ENCODE measurements at places on chromosomes 4 and X.

- no peak for DNase-seq
These were observed at the start of gene NSUN7 for GRCh38 chr4:40749717-40750460. TSS of gene NSUN7 (plus strand) at chr4:40749955. CDS start at chr4:40750694, 739 bp downstream.

DNA sequence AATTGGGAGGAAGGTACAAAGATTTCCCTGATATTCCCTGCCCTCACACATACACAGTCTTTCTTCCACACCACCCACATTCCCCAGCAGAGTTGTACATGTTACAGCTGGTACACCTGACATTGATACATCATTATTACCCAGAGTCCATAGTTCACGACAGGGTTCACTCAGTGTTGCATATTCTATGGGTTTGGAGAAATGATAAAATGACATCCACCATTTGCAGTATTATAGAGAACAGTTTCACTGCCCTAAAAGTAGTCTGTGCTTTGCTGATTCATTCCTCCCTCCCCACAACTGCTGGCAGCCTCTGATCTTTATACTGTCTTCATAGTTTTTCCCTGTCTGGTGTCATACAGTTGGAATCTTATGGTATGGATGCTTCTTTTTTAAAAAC, 15.0 kb downstream of the AGA start:
- no peak for DNase-seq

DNA sequence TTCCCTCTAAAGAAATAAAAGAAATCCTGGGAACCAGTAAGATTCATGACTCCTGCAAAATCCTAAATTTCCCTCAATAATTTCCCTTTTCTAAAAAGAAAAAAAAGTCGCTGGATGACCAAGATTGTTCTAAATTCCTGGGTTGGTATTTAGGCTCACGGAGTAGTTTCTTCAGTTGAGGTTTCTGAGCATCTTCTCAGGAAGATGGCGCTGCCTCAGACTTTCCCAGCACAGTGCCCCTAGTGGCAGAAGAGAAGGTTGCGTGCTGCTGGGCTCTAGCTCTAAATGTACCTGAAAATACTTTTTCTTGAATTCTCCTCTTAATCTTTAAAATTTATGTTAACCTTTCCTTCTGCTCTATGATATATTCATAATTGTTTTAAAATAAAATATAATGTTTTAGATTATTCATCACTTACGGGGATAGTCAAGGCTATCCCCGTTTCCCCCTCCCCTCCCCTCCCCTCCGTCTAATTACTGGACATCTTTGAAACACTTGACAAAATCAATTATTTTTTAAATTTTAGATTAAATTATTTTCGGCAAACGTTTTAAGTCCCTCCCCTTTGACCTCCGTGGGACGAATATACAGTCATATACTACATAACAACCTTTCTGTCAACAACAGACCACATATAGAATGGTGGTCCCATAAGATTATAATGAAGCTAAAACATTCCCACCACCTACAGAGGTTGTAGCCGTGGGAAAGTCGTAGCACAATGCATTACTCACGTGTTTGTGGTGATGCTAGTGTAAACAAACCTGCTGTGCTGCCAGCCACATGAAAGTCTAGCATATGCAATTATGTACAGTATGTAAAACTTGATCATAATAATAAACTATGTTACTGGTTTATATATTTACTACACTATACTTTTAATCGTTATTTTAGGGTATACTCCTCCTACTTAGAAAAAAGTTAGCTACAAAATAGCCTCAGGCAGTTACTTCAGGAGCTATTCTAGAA, 41.0 kb upstream of the GATB start:
- DNase-seq: no peak

DNA sequence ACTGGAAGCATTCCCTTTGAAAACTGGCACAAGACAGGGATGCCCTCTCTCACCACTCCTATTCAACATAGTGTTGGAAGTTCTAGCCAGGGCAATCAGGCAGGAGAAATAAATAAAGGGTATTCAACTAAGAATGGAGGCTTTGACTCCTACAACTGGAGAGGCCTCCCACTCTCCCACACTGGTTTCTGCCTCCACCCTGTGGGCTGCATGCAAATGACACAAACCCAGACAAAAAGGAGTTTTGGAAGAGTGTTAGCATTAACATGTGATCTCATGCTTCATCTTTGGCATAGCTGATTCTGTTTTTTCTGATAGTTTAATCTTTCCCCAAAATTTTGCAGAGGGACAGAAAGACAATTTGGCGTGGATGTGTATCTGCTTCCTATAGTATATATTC, 80.8 kb upstream of the IQCM start:
- no peak for DNase-seq

DNA sequence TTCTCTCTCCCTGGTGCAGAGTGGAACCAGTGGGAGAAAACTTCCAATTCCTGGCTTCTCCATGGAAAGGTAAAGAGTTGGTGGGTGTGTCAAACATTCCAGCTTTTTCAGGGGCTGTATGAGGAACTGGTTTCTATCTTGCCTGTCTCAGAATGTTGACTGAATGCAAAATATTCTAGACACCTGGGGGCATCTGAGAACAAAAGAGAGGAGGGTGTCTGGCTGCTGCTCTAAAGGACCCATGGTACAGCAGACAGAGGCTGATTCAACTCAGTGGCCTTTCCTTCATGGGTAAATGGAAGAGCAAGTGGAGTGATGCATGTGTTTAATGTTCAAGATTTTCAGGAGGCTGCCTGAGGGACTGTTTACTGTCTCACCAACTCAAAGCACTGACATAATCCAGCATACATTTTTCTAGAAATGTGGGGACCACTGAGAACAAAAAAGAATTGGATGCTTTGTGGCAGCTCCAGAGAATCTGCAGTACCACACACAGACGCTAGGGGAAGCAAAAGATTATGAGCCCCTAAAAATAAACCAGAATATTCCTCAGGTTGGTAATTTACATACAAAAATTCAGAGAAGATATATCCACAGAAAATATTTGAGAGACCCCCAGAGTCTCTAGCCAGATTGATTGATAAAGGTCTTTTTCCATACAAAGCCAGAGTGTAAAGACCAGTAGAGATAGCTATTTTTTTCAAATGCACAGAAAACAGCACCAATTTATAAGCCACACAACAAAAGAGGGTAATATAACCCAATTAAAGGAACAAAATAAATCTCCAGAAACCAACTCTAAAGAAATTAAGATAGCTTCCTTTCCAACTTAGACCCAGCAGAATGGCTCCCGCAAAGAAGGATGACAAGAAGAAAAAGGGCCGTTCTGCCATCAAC, 48.0 kb upstream of the STARD8 start:
- no peak for DNase-seq

DNA sequence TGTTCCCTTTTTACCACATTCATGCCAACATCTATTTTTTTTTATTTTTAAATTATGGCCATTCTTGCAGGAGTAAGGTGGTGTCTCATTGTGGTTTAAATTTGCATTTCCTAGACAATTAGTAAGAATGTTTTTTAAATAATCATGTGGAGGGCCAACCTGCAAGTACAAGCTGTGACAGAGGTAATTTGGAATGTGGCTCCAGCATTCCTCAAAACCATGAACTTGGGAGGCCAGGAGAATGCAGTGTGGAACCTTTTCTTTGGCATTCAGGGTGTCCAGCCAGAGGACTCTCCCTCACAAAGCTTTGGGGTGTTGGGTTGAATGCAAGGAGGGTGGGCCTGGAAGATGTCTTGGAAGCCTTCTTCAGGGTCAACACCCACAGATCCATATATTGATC, 7.3 kb upstream of the TMEM185A start:
- DNase-seq: no peak

- DNase-seq: no peak
These were observed 362.2 kb downstream of the PDGFC start for GRCh38 chr4:156609421-156609820.

DNA sequence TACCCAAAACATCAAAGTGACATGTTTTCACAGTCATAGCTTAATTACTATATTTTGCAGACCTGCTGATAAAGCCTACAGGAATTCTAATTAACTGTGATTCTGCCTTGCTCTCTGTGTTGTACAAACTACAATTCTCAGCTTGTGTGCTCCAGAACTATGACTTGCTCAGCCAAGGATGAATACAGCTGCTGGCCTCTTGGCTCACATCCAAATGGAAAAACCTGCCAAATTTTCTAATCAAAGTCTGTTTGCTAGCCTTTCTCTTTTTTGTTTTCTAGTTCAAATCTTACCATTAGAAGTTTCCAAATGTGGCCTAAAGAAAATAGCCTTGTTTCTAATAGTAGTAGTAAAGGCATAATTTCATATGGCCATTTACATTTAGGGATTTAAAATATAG, 1176.8 kb downstream of the FAM133A start:
- no peak for DNase-seq

GRCh38 chr4:83503974-83504373, 19.1 kb upstream of the ABRAXAS1 start:
- DNase-seq: no peak

- DNase-seq: no peak
These were observed 277.9 kb downstream of the TRIML1 start for GRCh38 chr4:188417181-188417580.

- peak; percentile 36 for DNase-seq
These were observed 22.1 kb downstream of the PIR start for GRCh38 chrX:15471028-15471427.

- no peak for DNase-seq
These were observed 3.4 kb upstream of the CYBB start for GRCh38 chrX:37776283-37776986.

- no peak for DNase-seq
These were observed 65.7 kb upstream of the ARHGAP24 start for GRCh38 chr4:85409251-85409650.

DNA sequence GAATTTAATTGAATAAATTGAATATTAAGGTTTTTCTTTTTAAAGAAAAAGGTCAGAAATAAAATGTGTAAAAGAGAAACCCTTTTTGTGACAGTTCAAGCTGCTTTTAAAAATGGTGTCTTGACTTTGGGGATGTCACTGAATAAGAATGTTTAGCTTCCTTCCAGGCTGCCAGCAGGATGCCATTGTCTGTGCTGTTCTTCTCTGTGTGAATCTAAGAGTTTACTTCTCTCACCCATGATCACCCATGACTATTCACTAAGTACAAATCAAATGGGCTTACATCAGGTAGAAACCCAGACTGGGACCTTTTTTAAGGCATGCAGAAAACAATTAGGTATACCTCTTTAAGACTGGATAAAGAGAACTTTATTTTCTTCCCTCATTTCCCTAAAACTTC, 115.3 kb downstream of the DACH2 start:
- no peak for DNase-seq

DNA sequence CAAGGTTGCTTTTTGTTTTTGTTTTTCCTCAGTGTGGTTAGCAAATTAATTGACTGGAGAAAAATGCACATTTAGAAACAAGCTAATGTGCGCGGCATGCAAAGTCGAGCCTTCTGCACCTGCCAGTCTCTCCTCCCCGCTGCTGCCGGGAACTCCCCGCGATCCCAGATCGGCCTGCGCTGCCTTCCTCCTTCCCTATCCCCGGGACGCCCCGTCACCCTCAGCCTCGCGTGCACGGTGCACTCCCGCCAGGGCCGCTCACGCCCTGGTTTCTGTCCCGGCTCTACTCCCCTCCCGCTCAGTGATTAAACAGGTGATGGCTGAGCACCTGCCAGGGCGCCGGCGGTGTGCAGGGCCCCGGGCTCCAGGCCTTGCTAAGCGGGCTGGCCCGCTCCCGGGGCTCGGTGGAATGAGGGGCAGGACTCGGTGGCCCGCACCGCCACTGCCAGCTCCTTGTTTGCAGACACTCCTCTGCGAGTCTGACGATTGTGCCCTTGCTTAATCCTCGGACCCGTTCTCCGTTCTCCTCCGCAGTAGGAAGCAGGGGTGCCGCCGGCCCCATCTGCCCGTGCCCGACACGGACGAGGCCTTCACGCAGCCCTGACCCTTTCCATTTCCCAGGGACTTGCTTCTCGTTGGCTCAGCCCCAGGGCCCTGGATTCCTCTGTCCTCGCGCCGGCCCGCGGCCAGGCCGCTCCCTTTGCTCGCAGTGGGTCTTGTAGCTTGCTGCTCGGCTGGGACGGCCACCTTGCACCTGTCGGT, 143.4 kb downstream of the TRIML1 start:
- no peak for DNase-seq

GRCh38 chrX:3252744-3253143, 93.7 kb downstream of the MXRA5 start:
- DNase-seq: no peak

GRCh38 chr4:106707776-106708463, 328.2 kb downstream of the DKK2 start:
- no peak for DNase-seq

GRCh38 chr4:25001509-25001908, 29.2 kb downstream of the LGI2 start:
- no peak for DNase-seq

GRCh38 chr4:86512631-86513030, 81.5 kb upstream of the PTPN13 start:
- no peak for DNase-seq

GRCh38 chrX:40849906-40850823, 114.8 kb upstream of the MED14 start:
- DNase-seq: no peak

- no peak for DNase-seq
These were observed 691 bp downstream of the SCARB2 start for GRCh38 chr4:76212851-76213414.

GRCh38 chr4:6502747-6503465, 30.5 kb upstream of the PPP2R2C start:
- no peak for DNase-seq

GRCh38 chr4:176939445-176939844, 146.7 kb upstream of the VEGFC start:
- DNase-seq: no peak

DNA sequence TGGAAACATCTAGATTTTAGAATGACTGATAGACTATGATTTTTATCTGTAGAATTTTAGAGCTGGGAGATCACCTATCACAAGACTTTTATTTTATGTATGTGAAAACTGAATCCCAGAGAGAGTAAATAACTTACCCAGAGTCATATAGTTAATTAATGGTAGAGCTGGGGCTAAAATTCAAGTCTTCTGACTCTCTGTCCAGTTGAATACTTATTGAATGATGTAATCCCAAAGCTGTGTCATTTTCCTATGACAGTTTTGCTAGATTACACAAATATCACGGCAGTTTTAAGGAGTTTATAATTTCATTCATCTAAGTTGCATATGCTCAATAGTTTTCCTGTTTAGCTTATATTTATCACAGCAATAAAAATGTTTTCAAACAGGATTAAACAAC, 6.7 kb downstream of the NRK start:
- no peak for DNase-seq

DNA sequence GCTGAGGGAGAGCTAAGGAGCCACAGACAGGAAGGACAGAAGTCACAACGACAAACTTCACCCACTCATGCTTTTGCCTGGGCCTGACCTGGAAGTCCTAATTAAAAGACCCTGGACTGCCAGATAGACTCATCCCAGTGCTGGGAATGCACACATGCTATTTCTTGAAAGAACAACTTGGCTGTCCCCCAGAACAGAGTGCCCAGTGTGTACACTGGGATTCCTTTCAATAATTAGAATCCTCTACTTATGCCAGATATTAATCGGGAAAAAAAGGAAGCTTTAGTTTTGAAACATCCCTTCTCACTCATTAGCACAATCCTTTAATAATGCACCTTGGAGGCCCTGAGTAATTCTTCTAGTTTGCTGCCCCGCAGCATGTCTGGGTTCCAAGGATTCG, 3.4 kb downstream of the HOPX start:
- DNase-seq: no peak

GRCh38 chr4:25817059-25817681, 45.6 kb downstream of the SEL1L3 start:
- no peak for DNase-seq

All from omental fat pad (tissue), 4 donors.